ENCODE measurements at places on chromosomes 11 and 22. TPM values are rescaled to one million over a fixed set of nuclear protein-coding genes. Genes with fewer than 3 reads are reported as not detected.

Gene ACER3
- 5.9 TPM for total RNA-seq

Gene FOLR2
- 5.3 TPM for total RNA-seq

Gene AQP11
- total RNA-seq = 0.59 TPM

Gene RAG2
- total RNA-seq = not detected

Gene APBB1
- total RNA-seq = 36.5 TPM

Gene PPP6R3
- total RNA-seq = 102 TPM

Gene PKDREJ
- total RNA-seq = not detected

Gene FOLH1
- total RNA-seq = not detected

Gene RTN4R
- total RNA-seq = 0.44 TPM

Gene HTR3A
- not detected for total RNA-seq

Gene SYT8
- not detected for total RNA-seq

Gene PANX2
- total RNA-seq = not detected

Gene OR5J2
- total RNA-seq = not detected

Gene SCUBE2
- 1.2 TPM for total RNA-seq

Gene KDM2A
- 51.1 TPM for total RNA-seq

Gene BRSK2
- 0.32 TPM for total RNA-seq

Data from psoas muscle (tissue), 8 donors.